A673 (cell line): ENCODE measurements at places on chromosomes 6 and 20. TPM values are rescaled to one million over a fixed set of nuclear protein-coding genes. Genes with fewer than 3 reads are reported as not detected.

DNA sequence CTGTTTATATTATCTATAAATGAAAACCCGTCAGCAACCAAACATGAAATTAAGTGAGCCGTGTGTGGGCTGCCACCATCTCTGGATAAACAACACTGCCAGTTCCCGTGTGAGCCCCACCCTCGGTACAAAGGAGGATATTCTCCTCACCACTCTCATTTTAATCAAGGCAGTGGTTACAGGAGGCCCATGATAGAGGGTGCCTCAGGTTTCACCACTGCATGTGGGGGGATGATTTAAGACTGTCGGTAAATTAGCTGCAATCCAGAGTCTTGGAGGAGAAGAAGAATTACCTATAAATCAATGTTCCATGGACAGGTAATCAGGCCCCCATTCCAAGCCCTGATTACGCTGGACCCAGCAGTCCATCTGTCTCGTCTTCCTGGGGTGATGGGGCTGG, 361.6 kb upstream of the SULF2 start:
- no peak for DNase-seq

DNA sequence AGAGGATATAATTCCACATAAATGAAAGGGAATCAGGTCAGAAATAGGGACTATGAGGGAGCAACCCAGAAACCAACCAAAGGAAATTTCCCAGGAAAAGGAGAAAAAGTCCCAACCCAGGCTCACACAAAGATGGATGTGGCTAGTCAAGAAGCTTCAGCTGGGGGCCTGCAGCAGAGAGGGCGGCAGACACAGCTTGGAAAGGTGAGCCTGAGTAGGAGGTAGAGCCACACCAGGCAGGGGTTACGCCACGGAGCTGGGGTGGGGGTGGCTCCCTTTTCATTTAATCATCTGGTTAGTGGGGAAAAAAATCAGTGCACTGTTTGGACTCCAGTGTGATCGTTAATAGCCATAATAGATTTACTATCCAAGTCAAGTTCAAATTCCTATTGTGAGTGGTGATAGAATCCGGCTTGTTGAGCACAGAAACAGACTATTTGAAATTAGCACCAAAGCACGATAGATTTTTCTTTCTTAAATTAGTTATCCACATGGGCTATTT, 220.6 kb downstream of the TPBG start:
- DNase-seq, result no peak

DNA sequence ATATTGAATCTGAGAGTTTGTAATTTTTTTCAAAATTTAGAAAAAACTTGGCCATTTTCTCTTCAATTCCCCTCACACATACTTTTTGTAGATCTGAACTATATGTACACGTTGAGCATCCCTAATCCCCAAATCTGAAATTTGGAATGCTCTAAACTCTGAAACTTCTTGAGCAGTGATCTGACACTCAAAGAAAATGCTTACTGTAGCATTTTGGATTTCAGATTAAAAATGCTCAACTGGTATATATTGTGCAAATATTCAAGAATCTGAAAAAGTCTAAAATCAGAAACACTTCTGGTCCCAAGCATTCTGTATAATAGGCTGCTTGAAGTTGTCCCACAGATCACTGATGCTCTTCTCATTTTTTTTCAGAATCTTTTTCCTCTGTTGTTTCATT, 78.8 kb upstream of the ZBTB24 start:
- no peak for DNase-seq

The MEP1A gene
- not detected in 2 replicates for total RNA-seq

- no peak for DNase-seq
Observed at GRCh38 chr6:157187182-157188083, 135.9 kb downstream of the TMEM242 start.

The RWDD1 gene
- 47.2 and 52.3 TPM in 2 replicates for total RNA-seq

The SEMG1 gene
- total RNA-seq, result 2.1 and 5.5 TPM in 2 replicates

The SLC22A7 gene
- total RNA-seq, result not detected in 2 replicates

The FYN gene
- total RNA-seq, result 34.3 and 46.7 TPM in 2 replicates

The DNAH8 gene
- not detected in 2 replicates for total RNA-seq

DNA sequence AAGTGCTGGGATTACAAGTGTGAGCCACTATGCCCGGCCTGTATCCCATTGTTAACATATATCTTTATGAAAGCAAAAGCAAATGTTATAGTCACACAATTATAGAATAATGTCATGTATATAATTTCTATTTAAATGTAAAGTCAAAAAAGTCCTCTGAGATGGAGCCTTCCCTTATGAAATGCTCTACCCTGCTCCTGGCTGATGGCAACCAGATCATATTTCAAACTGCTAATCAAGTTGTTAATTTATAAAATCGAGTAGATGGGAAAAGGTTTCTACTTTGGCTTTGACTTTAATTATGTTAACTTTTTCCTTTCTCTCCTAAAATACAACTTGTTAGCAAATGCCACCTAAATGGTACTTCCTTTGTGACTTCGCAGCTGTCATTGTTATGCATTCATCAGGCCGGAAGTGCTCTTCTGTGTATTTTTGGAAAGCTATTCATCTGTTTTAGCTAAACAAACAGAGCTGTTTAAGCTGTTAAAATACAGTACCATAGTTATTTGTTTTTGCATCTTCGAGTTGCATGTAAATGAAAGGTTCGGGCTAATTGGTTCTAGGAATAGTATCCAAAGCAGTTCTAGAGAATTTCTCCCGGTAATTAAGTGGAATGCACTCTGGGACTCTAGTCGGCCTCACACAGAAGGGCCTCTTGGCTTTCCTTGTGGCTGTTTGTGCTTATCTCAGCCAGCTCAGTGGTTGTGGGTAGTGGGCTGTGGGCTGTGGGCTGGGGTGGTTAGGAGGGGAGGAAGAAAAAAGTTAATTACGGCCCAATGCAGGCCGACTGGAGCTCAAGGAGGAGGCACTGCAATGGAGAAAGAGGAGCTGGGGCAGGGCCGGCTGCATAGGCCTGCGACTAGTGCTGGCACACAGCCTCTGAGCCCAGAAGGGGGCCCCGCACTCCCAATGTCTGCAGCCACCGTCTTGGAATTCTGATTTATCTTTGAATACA, 34.8 kb downstream of the SLC35D3 start:
- peak; percentile 44 for DNase-seq

The TBXT gene
- not detected in 2 replicates for total RNA-seq

DNA sequence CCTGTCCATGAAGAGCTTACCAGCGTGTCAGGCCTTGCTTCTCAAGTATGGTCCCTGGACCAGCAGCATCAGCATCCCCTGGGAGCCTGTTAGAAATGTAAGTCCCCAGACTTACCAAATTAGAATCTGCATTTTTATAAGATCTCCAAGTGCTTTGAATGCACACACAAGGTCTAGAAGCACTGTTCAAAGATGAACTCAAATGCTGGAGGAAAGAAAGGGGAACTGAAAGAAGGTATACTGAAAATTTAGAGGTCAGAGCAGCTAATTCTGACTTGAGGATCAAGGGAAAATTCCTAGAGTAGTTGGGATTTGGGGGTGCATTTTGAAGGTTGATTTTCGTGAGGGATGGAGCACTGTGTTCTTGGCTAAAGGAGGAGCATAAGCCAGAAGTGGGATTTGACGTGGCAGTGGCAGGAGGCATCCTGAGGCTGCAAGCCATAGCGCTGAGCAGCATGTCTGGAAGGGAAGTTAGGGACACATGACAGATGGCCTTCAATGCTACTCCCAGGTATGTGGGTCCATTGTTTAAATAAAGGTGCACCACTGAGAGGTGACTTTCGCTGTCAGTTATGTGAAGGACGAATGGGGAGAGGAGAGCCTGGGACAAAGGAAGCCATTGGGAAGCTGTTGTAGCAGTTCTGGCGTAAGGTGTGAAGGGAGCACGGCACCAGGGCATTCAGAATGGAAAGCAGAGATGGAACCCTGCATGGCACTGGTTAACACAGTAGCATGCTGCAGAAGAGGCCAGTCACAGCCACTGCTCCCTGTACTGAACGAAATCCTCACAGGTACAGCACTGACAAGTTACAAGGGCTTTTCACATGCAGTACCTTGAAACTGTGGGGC, 36.2 kb downstream of the ARMC2 start:
- no peak for DNase-seq

The THBD gene
- not detected in 2 replicates for total RNA-seq

DNA sequence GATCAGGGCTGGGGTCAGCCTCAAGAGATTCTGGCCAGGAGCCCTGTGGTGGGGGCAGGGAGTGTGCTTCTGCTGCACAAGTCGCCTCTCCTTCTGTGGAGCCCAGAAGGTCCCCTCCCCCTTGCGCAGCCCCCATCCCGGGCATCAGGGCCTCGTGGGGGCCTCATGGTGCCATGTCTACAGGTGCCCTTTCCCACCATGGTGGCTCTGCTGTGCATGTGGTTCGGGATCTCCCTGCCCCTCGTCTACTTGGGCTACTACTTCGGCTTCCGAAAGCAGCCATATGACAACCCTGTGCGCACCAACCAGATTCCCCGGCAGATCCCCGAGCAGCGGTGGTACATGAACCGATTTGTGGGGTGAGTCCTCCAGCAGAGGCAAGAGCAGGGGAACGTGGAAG, 48.1 kb downstream of the TM9SF4 start:
- DNase-seq, result no peak

- peak; percentile 67 for DNase-seq
Observed at GRCh38 chr20:32685541-32686529, 12.1 kb upstream of the C20orf203 start.

DNA sequence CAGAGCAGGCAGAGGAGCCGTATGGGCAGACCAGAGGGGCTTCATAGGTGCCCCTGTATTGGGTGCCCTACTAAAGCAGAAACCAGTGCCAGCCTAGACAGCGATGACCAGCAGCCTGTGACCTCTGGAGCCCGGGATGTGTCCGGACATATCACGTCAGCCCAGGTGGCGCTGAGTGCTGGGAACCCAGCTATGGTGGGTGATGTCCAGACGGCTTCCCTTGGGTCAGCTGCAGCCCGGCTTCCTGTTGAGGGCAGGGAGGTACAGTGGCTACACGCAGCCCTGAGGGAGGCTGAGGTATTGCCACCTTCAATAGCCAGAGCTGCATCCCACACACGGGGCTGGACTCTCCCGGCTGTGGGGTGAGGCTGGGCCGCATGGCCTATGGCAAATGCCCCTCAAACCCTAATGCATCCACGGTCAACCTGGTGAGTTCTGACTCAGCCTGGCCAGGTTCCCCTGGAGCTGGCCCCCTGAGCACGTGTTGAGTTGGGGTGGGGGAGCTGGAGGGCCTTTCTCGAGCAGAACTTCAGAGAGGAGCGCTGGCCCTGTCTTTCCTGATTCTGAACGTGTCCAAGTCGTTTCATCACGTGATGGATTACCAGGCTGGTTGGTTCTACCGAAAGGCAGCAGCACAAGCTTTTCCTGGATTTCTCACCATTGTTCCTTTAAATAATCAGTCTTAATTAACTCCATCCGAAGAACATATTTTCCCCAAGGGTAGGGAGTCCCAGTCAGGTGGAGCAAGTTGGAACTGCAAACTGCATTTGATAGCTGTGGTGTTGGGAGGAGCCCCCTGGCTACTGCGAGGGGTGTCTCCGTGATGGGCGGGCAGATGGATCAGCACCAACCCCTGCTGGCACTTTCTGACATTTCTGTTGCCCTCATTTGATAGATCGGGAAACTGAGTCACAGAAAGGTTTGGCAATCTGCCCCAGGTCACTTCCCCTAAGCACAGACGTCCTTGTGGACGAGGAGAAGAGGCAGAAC, 7.1 kb upstream of the MYT1 start:
- DNase-seq, result no peak

- peak; percentile 95 for DNase-seq
Observed at GRCh38 chr20:19589787-19590362, 168.2 kb upstream of the RIN2 start.

The ULBP1 gene
- 5.2 and 7.0 TPM in 2 replicates for total RNA-seq

DNA sequence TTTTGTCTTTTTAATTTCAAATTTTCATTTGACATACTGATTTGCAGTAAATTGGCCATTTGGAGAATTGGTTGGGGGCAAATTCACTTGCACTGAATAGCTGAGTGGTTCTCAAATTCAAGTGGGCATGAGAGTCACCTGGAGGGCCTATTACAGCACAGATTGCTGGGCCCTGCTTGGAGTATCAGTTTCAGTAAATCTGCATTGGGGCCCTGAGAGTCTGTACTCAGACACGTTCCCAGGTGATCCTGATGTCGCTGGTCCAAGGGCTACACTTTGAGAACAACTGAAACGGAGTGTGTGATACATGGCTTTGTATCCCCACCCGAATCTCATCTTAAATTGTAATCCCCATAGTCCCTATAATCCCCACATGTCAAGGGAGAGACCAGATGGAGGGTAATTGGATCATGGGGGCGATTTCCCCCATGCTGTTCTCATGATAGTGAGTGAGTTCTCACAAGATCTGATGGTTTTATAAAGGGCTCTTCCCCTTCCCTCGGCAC, 115.9 kb downstream of the KLHL32 start:
- DNase-seq, result no peak

- no peak for DNase-seq
Observed at GRCh38 chr6:141123049-141123448, 1009.7 kb upstream of the GJE1 start.

- no peak for DNase-seq
Observed at GRCh38 chr6:6711832-6712448, 123.4 kb downstream of the LY86 start.

DNA sequence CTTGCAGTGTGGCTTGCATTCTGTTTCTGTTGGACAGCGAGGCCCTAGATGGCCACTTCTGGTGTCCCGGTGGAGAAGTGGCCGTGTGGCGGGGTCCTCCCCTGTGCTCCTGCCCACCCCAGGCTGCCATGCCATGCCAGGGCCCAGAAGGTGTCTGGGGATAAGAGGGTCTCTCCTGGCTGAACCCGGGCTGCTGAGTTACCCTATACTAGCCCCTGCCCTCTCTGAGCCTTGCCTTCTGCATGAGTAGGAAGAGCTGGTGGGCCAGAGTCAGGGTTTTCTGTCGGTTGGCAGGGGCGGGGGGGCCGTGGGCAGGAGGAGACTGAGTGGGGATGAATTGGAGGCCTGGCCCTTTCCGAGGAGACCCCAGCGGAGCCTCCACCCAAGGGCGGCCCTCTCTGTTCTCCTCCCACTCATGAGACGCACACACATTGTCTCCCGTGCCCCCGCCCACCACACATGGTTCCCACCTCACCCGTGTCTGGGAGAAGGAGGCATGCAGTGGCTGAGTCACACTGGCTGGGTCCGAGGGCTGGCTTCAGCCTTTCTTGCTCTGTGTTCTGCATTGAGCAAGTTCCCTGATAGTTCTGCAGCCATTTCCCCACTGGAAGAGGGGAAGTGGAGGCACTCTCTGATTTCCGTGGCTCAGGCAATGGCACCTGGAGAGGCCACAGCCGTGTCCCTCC, 24.6 kb downstream of the VSTM2L start:
- no peak for DNase-seq

DNA sequence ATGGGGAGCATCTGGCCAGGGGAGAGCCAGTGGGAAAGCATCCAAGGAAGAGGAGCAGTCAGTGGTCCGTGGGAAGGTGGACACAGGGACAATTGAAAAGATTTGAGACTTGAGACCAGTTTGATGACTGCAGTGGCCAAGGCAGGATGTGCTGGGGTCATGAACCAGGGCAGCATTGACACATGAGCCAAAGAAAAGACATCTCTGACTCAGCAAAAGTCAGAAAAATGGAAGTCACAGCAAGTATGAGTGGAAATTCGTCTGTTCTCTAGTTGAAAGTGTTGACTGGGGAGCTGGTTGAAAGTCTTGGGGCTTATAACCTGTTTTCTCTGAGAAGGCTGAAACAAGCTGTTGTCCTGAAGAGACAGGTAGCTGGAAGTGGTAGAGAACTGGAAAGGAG, 31.3 kb downstream of the RAB22A start:
- DNase-seq, result no peak
